Lung (tissue), 17 donors: ENCODE measurements at places on chromosomes 3 and 15.

DNA sequence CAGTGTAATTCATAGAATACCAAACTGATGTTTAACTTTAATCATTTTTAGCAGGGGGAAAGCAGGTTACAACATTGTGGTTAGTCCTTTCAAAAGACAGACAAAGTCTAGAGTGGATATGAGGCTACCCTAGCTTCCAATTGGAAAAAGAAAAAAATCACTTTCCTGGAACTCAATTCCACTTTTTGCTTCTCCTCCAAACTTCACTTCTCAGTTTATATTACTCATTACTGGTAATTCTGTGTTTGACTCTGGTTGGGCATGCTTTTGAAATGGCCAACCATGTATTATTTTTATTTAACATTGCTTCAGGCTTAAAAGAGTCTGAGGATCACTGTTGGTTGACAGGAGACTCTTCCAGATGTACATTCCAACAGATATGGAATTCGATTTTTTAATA, 84.8 kb downstream of the RAP2B start:
- H3K27ac ChIP-seq = no peak overlapping the region
- H3K4me1 ChIP-seq = no peaks in the 10 kb centered on the region
- peak; percentile 75 for DNase-seq
- H3K27me3 ChIP-seq = no peaks in the 10 kb centered on the region
- no peak overlapping the region for H3K4me3 ChIP-seq

DNA sequence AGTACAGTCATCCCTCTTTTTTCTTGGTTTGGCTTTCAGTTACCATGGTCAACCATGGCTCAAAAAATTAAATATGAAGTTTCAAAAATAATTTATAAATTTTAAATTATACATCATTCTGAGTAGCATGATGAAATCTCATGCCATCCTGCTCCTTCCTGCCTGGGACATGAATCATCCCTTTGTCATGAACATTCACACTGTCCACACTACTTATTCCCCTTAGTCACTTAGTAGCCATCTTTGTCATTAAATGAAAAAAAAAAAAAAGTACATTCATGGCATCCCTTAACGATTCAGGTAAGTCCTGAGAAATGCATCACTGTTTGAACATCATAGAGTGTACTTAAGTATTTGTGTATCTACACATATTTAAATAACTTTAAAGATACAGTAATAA, 1046.3 kb downstream of the ROBO2 start:
- no peak overlapping the region for H3K27ac ChIP-seq
- no peaks in the 10 kb centered on the region for H3K36me3 ChIP-seq
- no peaks in the 10 kb centered on the region for H3K4me1 ChIP-seq
- H3K4me3 ChIP-seq = no peak overlapping the region
- H3K27me3 ChIP-seq = no peaks in the 10 kb centered on the region

- no peaks in the 10 kb centered on the region for H3K27me3 ChIP-seq
- no peak for DNase-seq
- peaks cover 8% of the 10 kb centered on the region for H3K4me1 ChIP-seq
These were observed 9.7 kb downstream of the ADAMTS9 start for GRCh38 chr3:64677961-64678716.

- H3K4me3 ChIP-seq = no peak overlapping the region
- no peaks in the 10 kb centered on the region for H3K36me3 ChIP-seq
- no peaks in the 10 kb centered on the region for H3K27me3 ChIP-seq
- H3K27ac ChIP-seq = no peak overlapping the region
These were observed 7.3 kb downstream of the ILDR1 start for GRCh38 chr3:122014741-122015140.

DNA sequence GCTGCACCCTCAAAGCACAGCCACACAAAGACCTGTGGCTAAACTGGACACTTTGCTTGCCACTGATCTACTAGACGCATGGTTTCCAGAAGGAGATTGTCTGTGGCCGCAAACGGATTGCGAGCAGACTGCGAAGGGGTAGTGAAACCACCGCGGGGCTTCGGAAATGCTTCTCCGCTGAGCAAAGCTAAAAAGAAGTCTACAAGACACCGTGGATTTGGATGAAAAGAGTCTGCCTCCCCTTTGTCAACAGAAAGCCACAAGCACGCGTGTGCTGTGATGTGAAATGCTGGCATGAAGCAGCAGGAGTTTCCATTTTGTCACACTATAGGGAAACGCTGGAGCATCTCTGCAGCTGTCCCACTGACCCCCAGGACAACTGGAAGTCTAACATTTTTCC, 63.0 kb downstream of the TMEM44 start:
- no peak overlapping the region for H3K4me3 ChIP-seq
- H3K27me3 ChIP-seq = no peaks in the 10 kb centered on the region
- H3K36me3 ChIP-seq = no peaks in the 10 kb centered on the region
- H3K4me1 ChIP-seq = no peaks in the 10 kb centered on the region
- no peak for DNase-seq
- H3K27ac ChIP-seq = no peak overlapping the region

DNA sequence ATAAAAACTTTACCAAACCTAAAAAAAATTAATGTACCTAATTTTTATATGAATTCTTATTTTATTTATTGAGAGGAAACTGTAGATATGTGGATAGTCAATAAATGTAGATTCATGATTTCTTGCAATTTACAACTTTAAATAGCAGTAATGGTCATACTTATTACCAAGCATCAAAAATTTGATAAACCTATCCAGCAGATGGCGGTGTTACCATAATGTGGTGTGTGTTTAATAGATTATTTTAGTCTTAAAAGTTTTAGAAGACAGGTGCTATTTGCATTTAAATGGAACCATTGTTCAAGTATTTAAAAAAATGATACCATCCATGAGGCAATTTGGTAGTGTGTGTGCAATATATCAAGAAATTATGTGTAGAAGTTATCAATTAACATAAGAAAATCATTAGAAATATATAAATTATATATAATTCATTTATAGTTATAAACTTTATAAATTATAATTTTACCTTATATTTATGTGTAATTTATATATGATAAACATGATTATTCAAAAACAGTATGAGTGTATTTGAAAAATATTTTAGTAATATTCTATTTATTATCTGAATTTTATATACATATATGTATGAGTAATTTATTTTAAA, 176.0 kb upstream of the BCHE start:
- no peak overlapping the region for H3K4me3 ChIP-seq
- no peaks in the 10 kb centered on the region for H3K27me3 ChIP-seq
- no peak overlapping the region for H3K27ac ChIP-seq
- DNase-seq = peak; percentile 72

- H3K27me3 ChIP-seq = no peaks in the 10 kb centered on the region
- DNase-seq = no peak
- no peaks in the 10 kb centered on the region for H3K36me3 ChIP-seq
- H3K4me1 ChIP-seq = peaks cover under 1% of the 10 kb centered on the region
- H3K27ac ChIP-seq = no peak overlapping the region
These were observed 108.1 kb upstream of the TPM1 start for GRCh38 chr15:62934236-62934971.

GRCh38 chr15:64581408-64581761, 121.0 kb downstream of the ZNF609 start:
- H3K27me3 ChIP-seq = no peaks in the 10 kb centered on the region
- no peak for DNase-seq
- no peak overlapping the region for H3K27ac ChIP-seq
- peaks cover 2% of the 10 kb centered on the region for H3K4me1 ChIP-seq
- H3K36me3 ChIP-seq = no peaks in the 10 kb centered on the region

DNA sequence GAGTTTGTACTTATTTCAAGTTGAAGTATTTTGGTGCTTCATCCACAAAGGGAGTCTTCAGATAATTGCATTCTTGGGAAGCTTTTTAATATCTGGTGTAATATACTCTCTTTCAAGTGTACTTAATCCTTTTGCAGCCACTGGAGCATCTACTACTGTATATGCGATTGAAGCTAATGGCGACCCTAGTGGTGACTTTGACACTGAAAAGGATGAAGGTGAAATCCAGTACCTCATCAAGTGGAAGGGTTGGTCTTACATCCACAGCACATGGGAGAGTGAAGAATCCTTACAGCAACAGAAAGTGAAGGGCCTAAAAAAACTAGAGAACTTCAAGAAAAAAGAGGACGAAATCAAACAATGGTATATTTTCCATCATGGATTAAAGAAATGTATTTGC, 42.6 kb downstream of the CHD2 start:
- H3K27ac ChIP-seq = no peak overlapping the region
- H3K36me3 ChIP-seq = peaks cover 58% of the 10 kb centered on the region
- no peaks in the 10 kb centered on the region for H3K4me1 ChIP-seq
- H3K4me3 ChIP-seq = no peak overlapping the region

- H3K4me1 ChIP-seq = no peaks in the 10 kb centered on the region
- H3K4me3 ChIP-seq = no peak overlapping the region
- H3K27me3 ChIP-seq = no peaks in the 10 kb centered on the region
- no peaks in the 10 kb centered on the region for H3K36me3 ChIP-seq
- no peak overlapping the region for H3K27ac ChIP-seq
These were observed 24.0 kb upstream of the EHD4 start for GRCh38 chr15:41996376-41996775.

DNA sequence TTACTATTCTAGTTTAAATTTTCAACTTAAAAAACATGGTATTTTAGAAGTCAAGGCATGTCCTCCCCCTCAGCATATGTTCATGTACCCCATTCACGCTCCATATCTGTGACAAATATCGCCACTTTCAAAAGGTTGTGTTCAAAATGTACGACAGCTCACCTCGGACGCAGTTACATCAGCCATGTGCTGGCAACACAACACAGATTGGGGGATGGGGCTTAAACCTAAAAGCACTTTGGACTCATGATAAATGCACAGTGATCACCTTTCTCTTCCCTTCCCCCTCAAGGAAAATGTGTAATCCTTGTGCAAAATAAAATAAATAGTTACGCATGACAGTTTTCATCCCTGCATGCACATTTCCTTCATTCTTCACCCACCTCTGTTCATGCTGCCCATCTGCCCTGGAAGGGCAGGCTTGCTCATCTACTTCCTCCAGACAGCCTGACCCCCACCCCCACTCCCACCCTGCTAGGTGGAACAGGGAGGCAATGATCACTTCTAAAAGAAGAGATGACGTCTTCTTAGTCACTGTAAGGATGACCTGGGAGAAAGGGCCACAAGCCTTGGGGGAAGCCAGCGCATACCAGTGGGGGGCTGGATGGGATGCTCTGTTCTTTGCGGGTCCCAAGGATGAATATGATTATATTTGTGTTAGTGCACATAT, 271.4 kb upstream of the SEMA6D start:
- H3K36me3 ChIP-seq = no peaks in the 10 kb centered on the region
- no peak for DNase-seq
- H3K27ac ChIP-seq = no peak overlapping the region

DNA sequence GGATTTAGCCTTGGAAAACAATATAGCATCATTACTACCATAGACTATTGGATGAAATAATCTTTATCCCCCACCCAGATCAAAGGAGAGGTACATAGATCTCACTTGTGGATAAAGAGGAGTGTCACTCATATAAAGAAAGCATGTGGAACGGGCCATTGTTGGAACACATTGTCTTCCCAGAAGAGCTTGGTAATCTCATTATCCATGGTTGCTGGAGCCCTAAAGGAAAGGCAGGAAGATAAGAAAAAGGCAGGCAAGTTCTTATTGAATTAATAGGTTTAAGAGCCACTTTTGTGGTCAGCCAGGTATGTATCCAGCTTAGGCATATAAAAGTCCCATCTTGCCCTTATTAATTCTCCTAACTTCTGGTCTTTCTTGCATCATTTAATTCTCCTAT, 659.1 kb downstream of the GRM7 start:
- H3K27ac ChIP-seq = no peak overlapping the region
- H3K27me3 ChIP-seq = no peaks in the 10 kb centered on the region
- H3K4me1 ChIP-seq = peaks cover 10% of the 10 kb centered on the region
- no peaks in the 10 kb centered on the region for H3K36me3 ChIP-seq
- DNase-seq = peak; percentile 11

GRCh38 chr3:12363397-12364195, 74.7 kb downstream of the PPARG start:
- H3K4me3 ChIP-seq = no peak overlapping the region
- H3K36me3 ChIP-seq = no peaks in the 10 kb centered on the region
- H3K27me3 ChIP-seq = no peaks in the 10 kb centered on the region
- H3K27ac ChIP-seq = no peak overlapping the region
- no peak for DNase-seq
- H3K4me1 ChIP-seq = no peaks in the 10 kb centered on the region

DNA sequence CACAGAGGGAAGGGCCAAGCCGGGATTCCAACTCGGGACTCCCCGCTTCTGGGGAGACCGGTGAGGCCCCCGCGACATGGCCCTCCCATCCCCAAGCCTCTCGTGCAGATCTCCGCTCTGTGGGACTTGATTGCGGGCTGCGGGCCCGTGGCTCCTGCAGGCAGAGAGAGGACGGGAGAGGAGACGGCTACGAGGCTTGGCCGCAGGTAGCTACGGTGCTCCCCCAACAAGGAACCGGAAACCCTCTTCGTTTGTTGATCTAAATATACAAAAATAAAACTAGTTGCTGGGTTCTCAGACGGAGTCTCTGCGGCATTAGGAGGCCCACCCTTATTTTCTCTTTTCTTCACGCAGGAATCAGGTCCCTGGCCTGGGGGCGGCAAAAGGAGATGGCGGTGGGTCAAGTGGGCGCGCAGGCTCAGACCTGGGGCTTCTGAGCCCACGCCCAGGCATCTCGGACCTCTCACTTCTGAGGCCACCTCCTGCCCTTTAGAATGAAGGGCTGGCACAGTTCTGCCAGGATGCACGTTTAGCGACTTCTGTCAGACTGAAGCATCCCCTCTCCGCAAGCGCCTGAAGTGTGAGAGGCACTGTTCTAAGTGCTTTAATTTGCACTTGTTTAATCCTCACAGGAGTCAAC, 10.9 kb downstream of the GNB5 start:
- H3K27me3 ChIP-seq = peaks cover 9% of the 10 kb centered on the region
- peaks cover 10% of the 10 kb centered on the region for H3K4me1 ChIP-seq
- peak overlapping the region; percentile 94 for H3K27ac ChIP-seq
- DNase-seq = no peak
- H3K4me3 ChIP-seq = peak overlapping the region; percentile 91

- DNase-seq = no peak
- H3K27ac ChIP-seq = no peak overlapping the region
- H3K27me3 ChIP-seq = no peaks in the 10 kb centered on the region
- H3K4me1 ChIP-seq = no peaks in the 10 kb centered on the region
- H3K4me3 ChIP-seq = no peak overlapping the region
These were observed 6.1 kb downstream of the ZBTB47 start for GRCh38 chr3:42659451-42660130.

DNA sequence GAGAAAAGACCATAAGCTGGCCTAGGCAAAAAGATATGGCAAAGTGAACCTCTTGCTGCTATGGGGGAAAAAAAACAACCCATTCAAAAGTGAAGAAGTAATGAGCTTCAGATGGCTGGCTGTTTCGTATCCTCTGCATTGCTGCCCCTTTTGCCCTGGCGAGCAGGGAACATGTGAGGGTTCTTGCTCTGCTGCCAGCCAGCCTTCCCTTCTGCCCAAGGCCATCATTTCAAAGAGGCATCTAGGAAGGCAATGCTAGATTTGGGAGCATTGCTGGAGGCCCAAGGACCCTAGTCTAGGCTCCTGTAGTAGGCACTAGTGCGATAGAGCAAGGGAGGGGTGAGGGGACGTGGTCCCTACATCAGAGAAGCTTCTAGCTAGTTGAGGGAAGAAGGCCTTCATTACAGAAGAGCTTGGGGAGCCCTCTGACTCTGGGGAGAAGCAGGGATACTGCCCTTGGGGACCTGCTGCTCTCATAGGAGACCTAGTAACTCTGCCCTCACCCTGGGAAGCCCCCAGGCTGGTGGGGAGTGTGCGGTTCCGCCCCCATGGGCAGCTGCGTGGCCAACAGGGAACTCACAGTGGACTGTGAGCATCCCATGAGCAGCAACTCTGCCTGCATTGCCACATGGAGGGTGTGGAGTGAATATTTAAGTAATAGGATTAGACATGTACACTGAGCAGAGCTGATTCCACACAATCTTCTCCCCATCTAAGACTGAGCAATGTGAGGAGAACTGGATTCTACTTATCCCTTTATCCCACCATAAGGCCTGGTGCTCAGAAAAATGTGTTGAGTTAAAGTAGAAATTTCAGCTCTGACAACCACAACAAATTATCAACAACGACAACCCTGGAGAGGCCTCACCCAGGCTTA, 21.3 kb downstream of the ITGA11 start:
- H3K4me3 ChIP-seq = no peak overlapping the region
- H3K27me3 ChIP-seq = peaks cover 3% of the 10 kb centered on the region
- H3K27ac ChIP-seq = no peak overlapping the region
- H3K36me3 ChIP-seq = no peaks in the 10 kb centered on the region
- H3K4me1 ChIP-seq = no peaks in the 10 kb centered on the region
